Muscle of leg (tissue), 16 donors: ENCODE measurements at places on chromosomes 16 and 17. TPM values are rescaled to one million over a fixed set of nuclear protein-coding genes. Genes with fewer than 3 reads are reported as not detected.

GRCh38 chr17:77646046-77646430 lies 312.5 kb upstream of the TNRC6C start:
- no peak for DNase-seq

GRCh38 chr16:27470567-27471431 lies 68.8 kb downstream of the IL21R start:
- no peak for DNase-seq

DNA sequence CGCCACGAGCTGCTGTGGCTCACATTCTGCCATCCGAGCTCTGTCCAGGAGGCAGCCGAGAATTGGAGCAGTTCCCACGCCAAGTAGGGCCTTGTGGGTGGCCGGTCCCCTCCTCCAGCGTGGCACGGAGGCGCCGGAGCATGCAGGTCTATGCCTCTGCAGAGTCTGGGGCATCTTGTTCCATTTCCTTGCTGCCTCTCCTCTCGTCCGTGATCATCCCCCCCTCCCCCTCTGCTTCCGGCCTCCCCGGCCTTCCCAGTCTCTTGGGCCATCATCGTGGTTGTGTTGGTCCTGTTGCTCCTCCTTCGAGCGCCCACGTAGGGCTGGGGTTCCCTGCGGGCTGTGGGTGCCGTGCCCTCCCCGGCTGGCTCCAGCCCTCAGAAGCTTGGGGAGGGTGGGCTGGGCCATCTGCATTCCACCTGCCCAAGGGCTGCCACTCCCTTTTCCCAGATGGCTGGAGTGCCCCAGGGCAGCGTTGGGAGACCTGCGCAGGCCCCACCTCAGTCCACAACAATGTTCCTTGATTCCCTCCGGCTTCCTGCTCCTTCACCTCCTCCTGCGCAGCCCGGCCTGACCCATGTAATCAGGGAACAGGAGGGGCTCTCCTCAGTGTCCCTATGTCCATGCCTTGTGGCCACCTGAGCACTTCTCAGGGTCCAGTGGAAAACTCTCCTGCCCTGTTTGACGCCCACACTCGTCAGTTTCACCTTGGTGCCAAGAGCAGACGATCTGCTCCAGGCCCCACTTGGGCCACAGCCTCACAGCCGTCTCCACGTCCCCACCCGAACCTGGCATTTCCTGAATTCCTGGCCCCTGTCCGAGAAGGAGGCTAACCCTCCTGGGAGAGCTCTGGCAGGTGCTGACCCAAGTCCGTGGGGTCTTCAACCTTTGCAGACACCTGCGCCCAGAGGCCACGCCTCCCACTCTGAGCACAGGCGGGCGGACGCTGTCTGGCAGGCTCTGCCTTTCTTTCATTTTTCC lies 37.1 kb downstream of the BAIAP2 start:
- DNase-seq = no peak

The CX3CL1 gene
- polyA plus RNA-seq = 6.0 TPM

The NPIPA2 gene
- not detected for polyA plus RNA-seq

DNA sequence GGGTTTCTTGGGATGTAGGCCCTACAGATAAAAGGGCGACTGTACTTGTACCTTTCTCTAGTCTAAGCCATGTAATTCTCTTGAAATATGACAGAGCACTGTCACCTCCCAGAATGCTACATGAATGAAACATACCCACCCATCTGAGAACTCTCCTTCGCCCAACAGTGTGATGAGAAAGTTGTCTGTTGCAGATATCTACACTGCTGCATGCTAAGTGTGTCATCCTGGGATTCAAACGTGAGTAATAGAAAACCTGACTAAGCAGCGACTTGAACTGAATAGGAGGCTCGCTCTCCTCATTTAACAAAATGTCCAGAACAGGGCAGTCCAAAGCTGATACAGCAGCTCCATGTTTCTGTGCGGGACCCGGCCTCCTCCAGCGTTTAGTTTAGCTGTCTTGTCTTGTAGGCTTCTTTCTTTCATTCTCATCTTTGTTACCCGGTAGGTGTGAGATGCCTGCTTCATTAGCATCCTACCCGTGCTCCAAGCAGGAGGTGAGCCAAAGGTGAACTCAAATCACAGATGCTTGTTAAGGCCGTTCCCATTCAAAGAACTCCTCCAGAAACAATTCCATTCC lies 211.9 kb downstream of the PRKCA start:
- DNase-seq = no peak

The SALL1 gene
- polyA plus RNA-seq = 0.17 TPM

The KRTAP2-3 gene
- not detected for polyA plus RNA-seq

DNA sequence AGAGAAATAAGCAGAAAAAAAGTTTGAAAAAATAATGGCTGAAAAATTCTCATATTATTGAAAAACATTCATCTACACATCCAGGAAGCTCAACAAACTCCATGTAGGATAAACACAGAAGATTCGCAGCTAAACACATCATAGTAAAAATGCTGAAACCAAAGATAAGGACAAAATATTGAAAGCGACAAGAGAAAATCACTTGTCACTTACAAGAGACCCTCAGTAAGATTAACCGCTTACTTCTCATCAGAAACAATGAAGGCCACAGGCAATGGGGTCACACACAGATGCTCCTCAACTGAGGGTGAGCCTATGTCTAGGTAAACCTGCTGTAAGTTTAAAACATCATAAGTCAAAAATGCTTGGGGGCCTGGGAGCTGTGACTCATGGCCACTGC lies 38.1 kb upstream of the METRNL start:
- DNase-seq = no peak

DNA sequence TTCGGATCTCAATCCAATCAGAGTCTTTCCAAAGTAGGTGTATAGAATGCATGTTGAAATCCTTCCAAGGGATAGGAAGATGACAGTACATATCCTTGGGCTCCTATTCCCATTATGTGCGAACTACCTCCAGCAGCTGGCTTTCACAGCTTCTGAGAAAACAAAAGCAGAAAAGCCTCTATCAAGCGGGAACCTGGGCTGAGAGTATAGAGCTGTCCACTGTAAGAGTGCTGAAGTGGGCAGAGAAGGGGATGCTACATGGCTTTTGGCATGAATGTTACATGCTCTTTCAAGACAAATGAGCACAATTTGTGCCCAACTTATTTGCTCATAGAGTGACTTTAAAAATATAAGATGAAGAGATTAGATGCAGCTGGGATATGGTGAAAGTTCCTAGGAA lies 993.5 kb downstream of the CDH8 start:
- DNase-seq = peak; percentile 29

DNA sequence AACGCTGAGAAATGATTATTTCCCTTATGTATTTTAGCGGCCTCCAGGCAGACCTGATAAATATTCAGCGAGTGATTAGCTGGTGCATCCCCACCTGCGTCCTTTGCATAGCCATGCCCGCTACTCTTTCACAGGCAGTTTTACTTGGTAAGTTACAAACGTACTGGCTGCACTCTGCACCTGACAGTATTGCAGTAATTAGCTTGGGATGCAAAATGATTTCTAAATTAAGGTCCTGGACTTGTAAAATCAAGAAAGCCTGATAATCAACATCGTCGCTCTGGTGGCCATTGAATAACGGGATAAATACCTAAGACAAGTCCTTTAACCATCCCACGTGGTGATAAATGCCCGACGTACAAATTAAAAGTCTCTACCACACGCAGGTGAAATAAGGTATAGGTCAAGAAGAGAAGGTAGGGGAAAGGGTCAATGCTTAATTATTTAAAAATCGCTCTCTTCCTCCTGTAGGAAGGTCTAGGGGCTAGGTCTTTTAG lies 998 bp upstream of the PRKCA start:
- DNase-seq = no peak

GRCh38 chr16:7805686-7806396 lies 473.2 kb downstream of the RBFOX1 start:
- peak; percentile 66 for DNase-seq

DNA sequence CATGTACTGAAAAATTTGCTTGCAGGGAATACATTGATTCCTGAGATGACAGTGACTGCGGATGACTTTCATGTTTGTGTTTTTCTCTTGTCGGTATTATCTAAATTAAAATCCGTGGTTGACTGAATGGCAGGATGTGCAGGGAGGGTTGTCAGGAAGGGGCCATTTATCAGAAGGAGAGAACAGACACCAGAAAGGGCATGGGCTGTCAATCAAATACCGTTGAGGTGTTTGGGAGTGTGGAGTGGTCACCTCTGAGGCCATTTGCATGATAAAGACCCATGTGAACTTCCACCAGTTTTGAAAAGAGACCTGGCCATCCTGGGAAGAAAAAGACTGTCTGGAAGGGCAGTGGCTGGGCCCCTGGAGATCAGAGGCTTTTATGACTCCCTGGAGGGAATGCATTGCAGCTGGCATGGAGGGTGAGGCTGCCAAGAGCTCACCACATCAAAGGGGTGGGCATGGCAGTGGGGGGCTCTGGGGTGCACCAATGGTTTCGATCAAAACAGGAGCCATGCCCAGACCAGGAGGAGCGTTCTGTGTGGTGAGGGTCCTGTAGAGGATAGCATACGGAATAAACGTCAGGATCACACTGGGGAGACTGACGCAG lies 67.1 kb downstream of the CYLD start:
- no peak for DNase-seq

The KRTAP4-12 gene
- not detected for polyA plus RNA-seq

DNA sequence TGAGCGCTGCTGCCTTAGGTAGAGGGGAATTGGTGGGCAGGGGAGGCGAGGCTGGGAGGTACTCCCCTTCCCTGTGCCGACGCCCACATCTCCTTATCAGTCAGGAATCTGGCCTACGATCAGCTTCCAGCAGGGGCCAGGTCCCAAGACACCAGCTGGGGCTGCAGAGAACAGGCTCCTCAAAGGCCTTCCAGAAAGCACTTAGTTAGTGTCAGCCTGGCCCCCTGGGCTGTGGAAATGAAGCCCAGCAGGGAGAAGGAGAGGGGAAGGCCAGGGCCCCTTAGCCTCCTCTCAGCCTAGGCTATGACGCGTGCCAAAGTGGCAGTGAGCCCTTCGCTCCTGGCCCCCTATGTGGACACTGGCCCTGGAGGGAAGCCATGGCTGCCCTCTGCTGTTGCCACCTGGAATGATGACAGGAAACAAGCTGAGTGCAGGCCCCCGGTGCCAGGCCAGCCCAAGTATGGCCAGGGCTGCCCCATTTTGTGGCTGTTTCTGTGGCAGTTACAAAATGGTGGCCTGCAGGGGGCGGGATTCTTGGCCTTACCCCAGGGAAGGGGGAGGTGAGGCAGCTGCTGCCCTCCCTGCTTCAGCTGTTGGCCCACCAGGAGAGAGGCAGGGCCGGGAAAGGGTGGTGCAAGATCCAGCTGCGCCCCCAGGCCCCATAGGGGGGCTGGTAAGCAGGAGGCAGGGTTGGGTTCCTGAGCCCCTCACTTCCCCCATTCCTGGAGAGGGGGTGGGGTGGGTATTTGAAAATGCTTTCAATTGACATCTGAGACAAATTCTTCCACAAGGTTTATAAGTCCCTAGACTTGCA lies 11.3 kb downstream of the TBX4 start:
- peak; percentile 66 for DNase-seq

DNA sequence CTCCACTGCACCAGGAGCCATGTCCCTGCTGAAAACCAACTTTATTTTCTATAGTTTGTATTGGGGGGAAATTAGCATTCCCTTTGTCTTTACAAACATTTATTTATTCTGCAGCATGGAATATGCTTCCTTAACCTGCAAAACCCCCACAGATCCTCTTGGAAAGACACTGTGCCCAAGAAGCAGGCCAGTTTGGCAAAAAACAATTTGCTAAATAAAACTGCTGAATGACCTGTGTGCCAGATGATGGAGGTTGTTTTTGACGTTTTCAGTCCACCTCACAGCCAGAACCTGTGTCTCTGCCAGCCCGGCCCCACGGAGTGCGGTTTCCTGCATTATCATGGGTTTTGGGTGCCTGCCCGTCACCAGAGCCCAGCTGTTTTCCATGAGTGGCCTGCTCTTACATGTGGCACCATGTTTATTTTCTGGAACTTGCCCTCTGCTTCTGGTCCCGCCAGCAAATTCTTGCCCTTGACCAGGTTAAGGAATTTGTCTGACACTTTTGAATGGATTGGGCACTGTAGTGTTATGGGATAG lies 26.4 kb downstream of the ORC6 start:
- no peak for DNase-seq

The CFAP52 gene
- polyA plus RNA-seq = 0.29 TPM

The ALOX12 gene
- polyA plus RNA-seq = 0.84 TPM

- DNase-seq = no peak
Observed at GRCh38 chr17:75645501-75645888, 12.3 kb downstream of the SMIM5 start.

The NHLRC4 gene
- 1.5 TPM for polyA plus RNA-seq

The SDK2 gene
- 25.3 TPM for polyA plus RNA-seq

GRCh38 chr17:9899280-9900043 lies 5.6 kb downstream of the RCVRN start:
- no peak for DNase-seq

GRCh38 chr17:59074494-59074893 lies 32.2 kb downstream of the TRIM37 start:
- no peak for DNase-seq

- peak; percentile 60 for DNase-seq
Observed at GRCh38 chr16:66578651-66579531, at the start of gene CMTM2. CMTM2 (plus strand) TSS chr16:66579463; CDS start chr16:66579608, 145 bp downstream.

GRCh38 chr16:16196099-16196498 lies 27.2 kb downstream of the ABCC6 start:
- no peak for DNase-seq

DNA sequence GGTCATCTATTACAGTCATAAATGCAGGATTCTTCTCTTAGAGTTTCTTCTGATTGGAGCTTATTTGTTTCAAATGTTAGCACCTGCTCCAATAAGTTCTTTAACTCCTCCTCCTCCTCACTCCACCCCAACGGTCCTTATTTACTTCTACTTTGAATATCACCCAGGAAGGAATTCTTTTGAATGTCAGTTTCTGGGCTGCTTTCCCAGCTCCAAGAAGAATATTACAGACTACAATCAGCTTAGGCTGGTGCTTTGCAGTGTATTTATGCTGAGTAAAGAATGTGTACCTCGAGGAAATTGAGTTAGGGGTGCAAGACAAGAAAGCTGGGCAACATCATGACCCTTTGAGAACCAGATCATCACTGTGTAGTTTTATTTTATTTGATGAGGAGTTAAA lies 30.8 kb downstream of the MAP3K3 start:
- no peak for DNase-seq

DNA sequence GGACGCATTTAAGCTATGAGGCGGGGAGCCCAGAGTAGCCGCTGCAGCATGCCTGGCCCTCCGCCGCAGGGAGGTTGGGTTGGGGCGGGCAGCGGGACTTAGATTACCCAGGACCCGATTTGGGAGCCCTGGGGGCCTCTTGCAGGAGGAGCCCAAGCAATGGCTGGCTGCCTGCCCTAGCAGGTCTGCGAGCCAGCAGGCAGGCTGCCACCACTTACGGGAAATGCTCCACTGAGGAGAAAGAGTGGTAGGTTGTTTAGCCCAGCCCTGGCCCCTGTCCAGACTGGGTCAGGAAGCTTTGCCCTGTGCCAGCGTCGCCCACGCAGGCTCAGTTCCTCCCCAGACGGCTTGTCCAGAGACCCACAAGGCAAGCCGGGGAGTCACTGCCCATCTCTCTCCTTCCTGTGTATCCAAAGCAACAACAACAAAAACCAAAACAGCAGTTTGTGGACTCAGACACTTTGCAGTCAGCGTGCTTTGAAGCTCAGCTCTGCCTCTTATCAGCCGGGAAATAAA lies 10.3 kb upstream of the TVP23A start:
- DNase-seq = peak; percentile 94
